GM06990 (cell line): ENCODE measurements at places on chromosomes 3 and 15.

GRCh38 chr3:129490273-129490675 is 38.2 kb upstream of the RHO start:
- DNase-seq: no peak

DNA sequence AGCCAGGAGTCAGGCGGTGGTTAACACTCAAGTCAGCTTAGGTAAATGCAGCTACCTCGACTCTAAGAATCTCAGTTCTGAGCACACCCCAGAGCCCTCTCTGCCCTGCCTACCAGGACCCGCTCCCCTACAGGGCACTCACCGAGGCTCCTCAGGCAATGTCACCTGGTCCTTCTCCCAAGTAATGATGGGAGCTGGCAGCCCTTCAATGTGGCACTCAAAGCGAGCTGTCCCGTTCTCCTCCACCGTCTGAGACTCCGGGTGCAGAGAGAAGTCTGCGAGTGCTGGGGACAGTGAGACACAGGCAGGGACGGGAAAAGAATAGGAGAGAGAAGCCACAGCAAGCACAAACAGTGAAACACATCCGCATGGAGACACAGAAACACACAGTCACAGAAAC is 12.7 kb downstream of the IGDCC4 start:
- no peak for DNase-seq

GRCh38 chr3:122322095-122323075 is 2.7 kb upstream of the CSTA start:
- peak; percentile 25 for DNase-seq

DNA sequence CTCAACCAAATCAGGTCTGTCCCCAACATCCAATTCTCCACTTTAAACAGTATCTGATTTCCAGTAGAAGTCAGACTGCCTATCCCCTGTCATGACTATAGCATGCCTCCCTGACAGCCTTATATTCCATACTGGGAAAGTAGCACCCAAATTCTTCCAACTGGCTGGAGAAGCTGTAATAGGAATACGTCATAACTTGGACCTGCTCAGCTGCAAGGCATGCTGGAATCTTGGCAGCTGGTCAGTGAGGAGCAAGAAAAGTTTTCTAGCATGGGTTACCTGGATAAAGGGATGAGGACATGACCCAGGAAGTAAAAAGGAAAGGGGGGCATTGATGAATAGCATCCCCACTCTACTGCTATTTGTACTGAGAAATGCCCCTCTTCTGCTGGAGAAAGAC is 8.9 kb downstream of the SEMA5B start:
- DNase-seq: no peak

DNA sequence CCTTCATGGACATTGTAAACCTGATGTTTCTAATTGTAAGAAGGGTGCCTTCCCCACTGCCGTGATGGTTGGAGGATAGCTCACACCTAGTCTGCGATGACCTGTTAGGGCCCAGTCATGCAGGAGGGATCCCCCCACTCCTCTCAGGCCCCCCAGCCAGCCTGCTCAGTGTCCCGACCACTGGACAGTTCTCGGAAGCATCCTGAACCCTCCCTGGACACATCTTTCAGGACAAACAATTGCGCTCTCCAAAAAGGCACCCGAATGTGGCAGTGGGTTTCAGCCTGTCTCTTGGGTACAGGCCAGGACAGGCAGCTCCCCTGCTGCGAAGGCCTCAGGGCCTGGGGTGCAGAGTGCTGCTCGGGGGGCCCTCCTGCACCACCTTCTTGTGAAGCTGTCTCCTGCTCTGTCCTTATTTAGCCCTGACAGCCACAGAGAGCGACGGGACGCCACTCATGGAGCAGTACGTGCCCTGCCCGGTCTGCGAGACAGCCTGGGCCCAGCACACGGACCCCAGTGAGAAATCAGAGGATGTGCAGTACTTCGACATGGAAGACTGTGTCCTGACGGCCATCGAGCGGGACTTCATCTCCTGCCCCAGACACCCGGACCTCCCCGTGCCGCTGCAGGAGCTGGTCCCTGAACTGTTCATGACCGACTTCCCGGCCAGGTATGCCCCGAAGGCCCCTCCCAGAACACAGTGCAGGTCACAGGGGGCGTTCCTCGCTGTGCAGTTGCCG is 132.3 kb downstream of the LRRK1 start:
- no peak for DNase-seq

DNA sequence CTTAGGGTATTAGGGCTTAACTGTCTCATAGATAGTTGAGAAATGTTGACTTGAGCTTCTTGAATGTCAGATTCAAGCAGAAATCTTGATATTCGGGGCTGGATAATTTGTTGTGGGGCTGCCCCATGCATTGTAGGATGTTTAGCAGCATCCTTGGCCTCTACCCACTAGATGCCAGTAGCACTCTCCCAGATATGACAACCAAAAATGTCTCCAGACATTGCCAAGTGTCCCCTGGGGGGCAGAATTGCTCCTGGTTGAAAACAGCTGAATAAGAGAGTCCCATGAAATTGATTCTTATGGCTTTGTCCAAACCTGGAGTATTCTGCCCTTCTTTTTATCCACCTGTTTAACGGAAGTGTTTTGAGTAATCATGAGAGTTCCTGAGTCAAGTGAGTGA is 15.9 kb upstream of the LCMT2 start:
- no peak for DNase-seq

GRCh38 chr3:194984622-194985021 is 286.3 kb downstream of the XXYLT1 start:
- DNase-seq: no peak

GRCh38 chr15:59611276-59612260 is at the start of gene GCNT3:
TSS of gene GCNT3 (plus strand) at chr15:59611783. CDS start at chr15:59618239, 6,456 bp downstream.
- DNase-seq: no peak

GRCh38 chr3:141105828-141106628 is 54.9 kb downstream of the SPSB4 start:
- no peak for DNase-seq

- DNase-seq: no peak
These were observed 94.2 kb downstream of the NEO1 start for GRCh38 chr15:73146419-73146818.

GRCh38 chr3:45965253-45965652 is 22.0 kb downstream of the CXCR6 start:
- DNase-seq: no peak
